ENCODE measurements at places on chromosomes 12 and 14. TPM values are rescaled to one million over a fixed set of nuclear protein-coding genes. Genes with fewer than 3 reads are reported as not detected.

GRCh38 chr14:39768589-39768988 lies 336.4 kb upstream of the FBXO33 start:
- peaks cover 4% of the 10 kb centered on the region for H3K4me1 ChIP-seq
- no peaks in the 10 kb centered on the region for H3K36me3 ChIP-seq
- H3K4me3 ChIP-seq = no peak overlapping the region
- H3K27ac ChIP-seq = no peak overlapping the region
- H3K27me3 ChIP-seq = no peaks in the 10 kb centered on the region

DNA sequence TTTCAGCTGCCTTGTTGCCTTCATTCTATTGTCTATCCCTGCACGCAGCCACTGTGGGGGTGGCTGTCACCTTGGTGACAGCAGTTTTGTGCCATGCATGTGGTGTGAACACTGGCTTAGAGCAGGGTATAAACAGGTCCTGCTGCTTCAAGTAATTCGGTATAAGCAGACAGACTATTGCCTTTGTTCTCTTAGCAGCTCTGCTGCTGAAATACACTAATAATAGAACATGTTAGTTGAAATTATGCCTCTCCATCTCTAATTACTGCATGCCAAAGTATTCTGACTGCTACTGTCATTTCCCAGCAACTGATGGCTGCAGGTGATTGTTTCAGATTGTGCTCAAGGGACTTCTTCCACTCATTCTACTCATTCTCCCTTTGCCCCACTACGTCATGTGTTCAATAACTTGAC lies 34.6 kb downstream of the PTPRO start:
- H3K4me1 ChIP-seq = no peaks in the 10 kb centered on the region
- H3K36me3 ChIP-seq = no peaks in the 10 kb centered on the region
- H3K27me3 ChIP-seq = peaks cover 15% of the 10 kb centered on the region
- DNase-seq = no peak

Gene TBX5
- total RNA-seq = not detected

Gene MSRB3
- total RNA-seq = 0.22 TPM

DNA sequence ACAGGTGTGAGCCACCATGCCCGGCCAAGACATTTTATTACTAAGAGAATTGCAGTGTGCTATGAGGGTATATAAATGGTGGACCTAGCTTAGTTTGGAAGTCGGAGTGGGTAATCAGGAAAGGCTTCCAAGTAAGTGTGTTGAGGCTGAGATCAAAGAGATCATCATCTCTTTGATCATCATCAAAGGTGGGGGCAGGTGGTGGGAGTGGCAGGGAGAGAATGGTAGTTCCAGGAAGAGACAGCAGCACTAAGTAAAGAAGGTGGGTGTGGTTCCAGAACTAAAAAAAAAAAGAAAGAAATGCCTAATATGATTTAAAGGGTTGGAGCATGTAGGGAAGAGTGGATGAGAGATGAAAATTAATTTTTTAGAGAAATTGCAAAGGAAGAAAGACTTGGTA lies 14.7 kb downstream of the SLC4A8 start:
- no peaks in the 10 kb centered on the region for H3K27me3 ChIP-seq
- H3K36me3 ChIP-seq = peaks cover 2% of the 10 kb centered on the region
- H3K4me1 ChIP-seq = peaks cover 28% of the 10 kb centered on the region
- no peak overlapping the region for H3K27ac ChIP-seq
- DNase-seq = no peak
- H3K4me3 ChIP-seq = no peak overlapping the region

Gene GAPDH
- 640 TPM for total RNA-seq

Gene OR6C70
- 0.52 TPM for total RNA-seq

Gene SLC25A21
- total RNA-seq = not detected

- no peak for DNase-seq
- H3K27me3 ChIP-seq = no peaks in the 10 kb centered on the region
- H3K27ac ChIP-seq = no peak overlapping the region
- no peaks in the 10 kb centered on the region for H3K4me1 ChIP-seq
- no peaks in the 10 kb centered on the region for H3K36me3 ChIP-seq
Measured at GRCh38 chr14:38243696-38244240, 12.1 kb downstream of the CLEC14A start.

Gene GRIN2B
- total RNA-seq = not detected

Gene TC2N
- 178 TPM for total RNA-seq

Data from T-helper 17 cell (primary cell).